Endothelial cell of umbilical vein (primary cell): ENCODE measurements at places on chromosomes 3 and 15. TPM values are rescaled to one million over a fixed set of nuclear protein-coding genes. Genes with fewer than 3 reads are reported as not detected.
A peak's percentile ranks its signal among the peaks of the same experiment; 100 is the strongest.

RBMS3 gene
- total RNA-seq: 37.3 and 42.3 TPM in 2 replicates

SENP8 gene
- total RNA-seq: 1.3 and 1.4 TPM in 2 replicates

GRCh38 chr3:60657972-60658371 is 593.3 kb downstream of the FHIT start:
- DNase-seq: no peak

- DNase-seq: no peak
Observed at GRCh38 chr3:57967590-57967989, 40.6 kb upstream of the FLNB start.

DNA sequence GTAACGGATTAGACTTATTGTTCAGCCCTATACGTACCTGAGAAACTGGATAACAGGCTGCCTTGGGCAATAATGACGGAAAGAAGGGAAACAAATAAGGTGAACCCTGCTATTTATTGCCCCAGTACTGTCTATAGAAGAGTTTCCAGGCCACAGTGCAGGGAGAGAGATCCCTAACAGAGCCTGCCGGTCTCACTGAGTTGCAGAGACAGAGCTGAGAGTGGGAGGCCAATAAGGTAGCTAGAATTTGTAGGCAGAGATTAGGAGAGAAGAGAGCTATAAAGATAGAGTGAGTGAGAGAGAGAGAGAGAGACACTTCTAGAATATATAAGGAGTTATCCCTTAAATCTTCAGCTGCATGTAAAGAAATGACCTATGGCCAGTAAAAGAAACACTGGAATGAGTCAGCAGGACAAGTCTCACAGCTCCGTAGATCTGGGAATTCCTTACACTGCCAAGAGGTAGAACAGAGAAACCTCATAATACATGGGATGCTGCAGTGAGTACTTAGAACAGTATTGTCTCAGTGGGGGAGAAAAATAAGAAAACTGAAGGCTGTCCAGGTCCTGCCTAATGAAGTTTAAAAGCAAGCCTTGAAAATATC is 51.8 kb downstream of the ST3GAL6 start:
- peak; percentile 60 for DNase-seq
